Kidney tubule cell (primary cell): ENCODE measurements at places on chromosomes 6 and 20.

DNA sequence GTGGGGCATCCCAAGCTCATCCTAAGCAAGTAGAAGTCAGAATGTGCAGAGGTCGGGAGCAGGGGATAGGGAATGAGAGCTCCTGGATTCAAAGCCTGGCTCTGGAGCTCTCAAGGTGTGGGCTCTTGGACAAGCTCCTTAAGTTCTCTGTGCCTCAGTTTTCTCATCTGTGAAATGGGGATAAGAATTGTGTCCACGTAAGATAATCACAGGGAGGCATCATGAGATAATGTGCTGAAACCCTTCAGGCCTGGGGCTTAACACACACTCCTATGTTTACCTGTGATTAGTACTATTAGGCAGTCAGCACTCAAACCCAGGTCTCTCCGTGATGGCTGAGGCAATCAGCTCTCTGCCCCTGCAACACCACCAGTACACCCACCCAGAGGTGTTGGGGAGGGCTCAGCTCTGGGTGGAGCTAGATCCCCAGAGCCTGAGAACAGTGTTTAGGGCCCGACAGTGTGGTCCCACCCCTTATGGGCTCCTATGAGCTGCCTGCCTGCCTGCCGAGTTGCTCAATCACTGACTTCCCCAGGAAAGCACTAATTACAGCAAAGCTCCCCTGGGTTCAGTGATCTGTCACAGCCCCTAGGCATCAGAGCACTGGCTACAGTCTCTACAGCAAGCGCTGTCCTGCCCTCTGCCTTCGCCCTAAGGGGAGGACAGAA, 6.3 kb upstream of the SIRPA start:
- DNase-seq: peak; percentile 32

DNA sequence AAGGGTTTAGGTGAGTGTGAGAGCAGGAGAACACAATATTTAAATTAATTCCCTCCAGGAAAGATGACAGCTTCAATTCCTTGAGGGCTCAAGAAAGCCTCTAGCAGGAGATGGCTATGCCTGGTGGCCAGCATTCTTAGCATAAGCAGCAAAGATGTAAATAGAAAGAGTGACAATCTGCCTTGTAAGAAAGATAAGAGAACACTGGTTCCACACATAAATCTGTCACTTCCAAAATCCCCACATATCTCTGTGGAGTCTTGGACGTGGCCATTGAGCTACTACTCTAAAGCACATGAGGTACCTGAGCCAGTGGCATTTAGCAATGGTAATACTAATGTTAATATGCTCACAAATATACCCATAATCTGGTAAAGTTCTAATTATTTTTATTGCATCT, 29.2 kb downstream of the DEFB114 start:
- no peak for DNase-seq

DNA sequence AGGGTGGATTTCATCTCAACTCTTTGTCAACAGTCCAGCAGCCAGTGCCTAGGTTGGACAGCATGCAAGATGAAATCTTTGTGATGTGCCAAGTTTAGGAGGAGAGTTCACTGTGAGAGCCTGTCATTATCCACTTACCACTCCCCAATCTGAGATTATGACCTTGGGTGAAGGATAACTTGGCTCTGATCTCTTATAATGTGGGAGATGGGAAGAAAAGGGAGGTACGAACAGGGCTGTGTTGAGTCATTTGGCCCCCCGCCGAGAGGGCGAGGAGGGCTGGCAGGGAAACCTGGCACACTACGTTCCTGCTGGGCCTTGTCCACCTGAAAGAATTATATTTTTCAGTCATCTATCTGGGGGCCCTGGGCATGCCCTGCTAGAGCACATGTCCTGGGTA, 35.8 kb downstream of the LAMA4 start:
- no peak for DNase-seq

GRCh38 chr6:138103871-138104270, 3.3 kb downstream of the PERP start:
- no peak for DNase-seq

GRCh38 chr6:74609871-74610270, 596.0 kb downstream of the COL12A1 start:
- DNase-seq: no peak

- DNase-seq: peak; percentile 32
These were observed 753 bp upstream of the PERP start for GRCh38 chr6:138107752-138108592.

- DNase-seq: no peak
These were observed 145.3 kb upstream of the TENT5A start for GRCh38 chr6:81897793-81898192.

GRCh38 chr6:139402876-139403386, 28.5 kb upstream of the CITED2 start:
- peak; percentile 98 for DNase-seq

GRCh38 chr6:170223718-170224693, 66.9 kb downstream of the DLL1 start:
- no peak for DNase-seq

DNA sequence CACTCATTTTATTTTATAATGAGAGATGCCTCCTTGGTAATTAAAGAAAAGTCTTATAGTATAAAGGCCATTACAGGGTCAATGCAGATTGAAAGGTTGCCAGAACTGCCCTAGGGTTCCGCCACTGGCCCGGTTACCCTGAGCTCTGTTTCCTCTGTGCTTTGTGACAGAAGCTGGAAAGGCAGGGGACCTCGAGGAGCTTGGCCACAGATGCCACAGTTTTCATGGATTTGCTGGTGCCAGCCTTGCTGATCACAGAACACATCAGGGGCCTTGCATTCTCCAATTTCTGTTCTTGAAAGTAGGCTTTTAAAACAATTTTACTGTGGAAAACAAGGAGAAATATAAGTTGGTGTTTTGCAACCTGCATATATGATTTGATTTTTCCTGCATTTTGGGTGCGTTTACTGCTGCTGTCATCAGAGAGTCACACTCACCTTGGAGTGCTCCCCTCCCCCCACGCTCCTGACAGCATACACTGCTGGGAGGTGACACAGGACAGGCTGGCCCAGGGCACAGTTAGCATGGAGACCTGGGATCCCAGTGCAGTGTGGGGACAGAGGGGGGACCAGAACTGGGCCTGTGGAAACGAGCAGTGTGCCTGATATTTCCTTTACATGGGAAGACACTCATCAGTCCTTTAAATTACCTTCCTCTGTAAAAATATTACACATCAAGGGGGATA, 142.8 kb downstream of the CFAP61 start:
- DNase-seq: no peak

- DNase-seq: peak; percentile 86
These were observed 3.9 kb upstream of the SRSF3 start for GRCh38 chr6:36590237-36590636.

DNA sequence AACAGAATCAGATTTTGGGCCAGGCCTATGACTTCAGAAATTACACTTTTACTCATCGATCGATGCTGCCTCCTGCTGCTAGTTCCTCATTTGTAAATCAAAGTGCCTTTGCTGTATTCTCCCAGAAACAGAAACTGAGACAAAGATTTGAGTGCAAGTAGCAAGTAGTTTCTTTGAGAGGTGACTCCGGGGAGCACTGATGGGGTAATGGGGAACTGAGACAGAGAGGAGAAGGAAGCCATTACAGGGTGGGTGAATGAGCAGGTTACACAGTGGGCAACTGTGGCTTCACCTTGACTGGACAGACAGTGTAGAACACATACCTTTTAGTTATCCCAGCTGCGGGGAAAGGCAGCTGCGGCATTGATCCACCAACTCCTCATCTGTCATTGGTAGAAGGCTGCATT, 9.7 kb upstream of the CD40 start:
- no peak for DNase-seq

- no peak for DNase-seq
These were observed 233.8 kb downstream of the SLC24A3 start for GRCh38 chr20:19446246-19446645.

DNA sequence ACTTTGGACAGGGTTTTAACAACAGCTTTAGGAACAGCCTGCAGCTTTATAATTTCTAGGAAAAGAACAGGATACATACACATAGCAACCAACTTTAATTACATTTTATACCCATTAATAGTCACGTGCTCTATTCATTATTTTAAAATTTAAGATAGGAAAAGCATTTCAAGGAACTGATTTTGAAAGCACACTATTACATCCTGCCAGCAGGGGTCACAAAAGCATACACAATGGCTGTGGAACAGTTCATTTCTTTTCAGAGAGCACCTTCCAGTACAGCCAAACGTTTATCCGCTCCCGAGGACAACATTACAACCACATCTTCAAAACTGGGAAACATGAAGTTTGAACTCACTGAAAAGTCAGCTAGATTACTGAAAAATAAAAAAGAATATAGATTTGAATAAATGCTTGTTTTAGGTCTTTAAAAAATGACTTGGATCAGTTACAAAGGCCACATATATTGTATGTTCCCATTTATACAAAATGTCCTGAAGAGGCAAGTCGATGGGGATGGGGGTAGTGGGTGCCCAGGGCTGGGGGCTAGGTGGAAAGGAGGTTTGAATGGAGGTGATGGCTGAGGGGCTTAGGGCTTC, 104.6 kb upstream of the EXOC2 start:
- peak; percentile 56 for DNase-seq

GRCh38 chr6:4844108-4844507, 67.9 kb downstream of the CDYL start:
- DNase-seq: no peak

- DNase-seq: no peak
These were observed 14.2 kb downstream of the VAPB start for GRCh38 chr20:58403272-58403671.

DNA sequence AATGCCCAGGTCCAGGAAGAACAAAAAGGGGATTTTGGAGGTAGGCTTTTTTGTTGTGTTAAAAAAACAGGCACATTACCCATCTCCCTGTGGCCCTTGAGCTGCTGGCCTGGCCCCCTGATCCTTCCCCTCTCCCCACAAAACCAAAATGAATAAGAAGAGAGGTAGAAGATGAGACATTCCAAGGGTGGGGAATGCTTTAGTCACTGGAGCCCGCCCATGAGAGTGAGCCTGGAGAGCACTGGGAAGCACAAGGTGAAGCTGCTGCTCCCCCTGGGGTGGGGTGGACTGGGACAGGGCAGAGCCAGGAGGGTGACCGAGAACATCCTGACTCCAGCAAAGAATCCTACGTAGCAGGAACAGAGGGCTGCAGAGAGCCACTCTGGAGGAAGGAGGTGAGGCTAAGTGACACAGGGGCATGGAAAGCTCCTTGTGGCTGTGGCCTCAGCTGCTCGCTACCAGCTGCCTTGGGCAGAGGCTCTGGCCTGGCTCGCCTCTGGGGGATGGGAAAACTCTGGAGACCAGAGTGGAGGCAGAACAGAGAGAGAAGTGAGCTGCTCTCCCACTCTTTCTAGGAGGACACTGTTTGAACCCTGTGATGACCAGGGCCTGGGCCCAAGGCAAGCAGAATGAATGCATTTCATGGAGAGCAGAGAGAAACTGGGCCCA, 48.3 kb downstream of the AKAP7 start:
- DNase-seq: no peak

DNA sequence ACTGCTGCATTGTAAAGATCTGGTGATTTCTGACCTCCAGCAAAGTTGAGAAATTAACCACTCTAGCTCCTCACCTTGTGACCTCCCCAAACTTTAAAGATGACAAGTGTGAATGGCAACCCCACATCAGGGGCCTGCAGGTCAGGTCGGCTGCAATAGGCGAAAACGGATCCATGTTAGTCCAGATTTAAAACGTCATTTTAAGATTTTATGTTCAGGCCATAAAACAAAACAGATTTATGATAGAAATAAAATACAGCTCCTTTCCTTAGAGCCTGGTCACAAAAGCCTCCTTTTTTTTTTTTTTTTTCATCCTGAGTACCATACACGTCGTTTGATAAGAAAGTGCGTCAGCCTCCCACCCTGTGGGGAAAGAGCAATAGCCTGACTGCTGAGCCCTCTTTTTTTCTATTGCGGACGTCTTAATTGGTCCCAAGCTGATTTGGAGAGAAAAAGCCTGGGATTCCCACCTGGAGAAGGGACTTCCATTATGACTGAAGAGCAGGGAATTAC, 519.2 kb upstream of the NOX3 start:
- no peak for DNase-seq

GRCh38 chr20:16104783-16105182, 468.5 kb downstream of the KIF16B start:
- no peak for DNase-seq

GRCh38 chr6:165641672-165642156, 21.3 kb downstream of the PDE10A start:
- peak; percentile 46 for DNase-seq

GRCh38 chr6:37582306-37582705, 82.6 kb upstream of the CCDC167 start:
- peak; percentile 42 for DNase-seq
